ENCODE measurements at places on chromosomes 4 and X.

DNA sequence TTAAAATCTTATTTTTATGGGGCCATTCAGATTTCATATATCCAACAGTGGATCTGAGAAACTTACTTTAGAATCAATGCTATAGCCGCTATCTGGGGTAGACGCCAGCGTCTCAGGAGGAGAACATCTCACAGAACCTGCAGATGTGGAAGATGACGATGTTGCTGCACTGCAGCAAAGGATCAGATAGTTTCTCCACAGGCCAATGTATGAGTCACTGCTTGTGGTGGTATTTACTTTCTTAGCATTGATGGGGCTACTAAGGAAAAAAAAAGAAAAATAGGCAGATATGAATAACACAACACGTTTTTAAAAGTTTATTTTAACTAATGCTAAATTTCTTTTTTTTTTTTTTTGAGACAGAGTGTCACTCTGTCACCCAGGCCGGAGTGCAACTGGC, 85.9 kb downstream of the ZAR1 start:
- no peak for DNase-seq

GRCh38 chr4:123217664-123218063, 178.9 kb upstream of the SPRY1 start:
- DNase-seq = no peak

- DNase-seq = no peak
Observed at GRCh38 chr4:42906891-42907759, 14.6 kb downstream of the GRXCR1 start.

DNA sequence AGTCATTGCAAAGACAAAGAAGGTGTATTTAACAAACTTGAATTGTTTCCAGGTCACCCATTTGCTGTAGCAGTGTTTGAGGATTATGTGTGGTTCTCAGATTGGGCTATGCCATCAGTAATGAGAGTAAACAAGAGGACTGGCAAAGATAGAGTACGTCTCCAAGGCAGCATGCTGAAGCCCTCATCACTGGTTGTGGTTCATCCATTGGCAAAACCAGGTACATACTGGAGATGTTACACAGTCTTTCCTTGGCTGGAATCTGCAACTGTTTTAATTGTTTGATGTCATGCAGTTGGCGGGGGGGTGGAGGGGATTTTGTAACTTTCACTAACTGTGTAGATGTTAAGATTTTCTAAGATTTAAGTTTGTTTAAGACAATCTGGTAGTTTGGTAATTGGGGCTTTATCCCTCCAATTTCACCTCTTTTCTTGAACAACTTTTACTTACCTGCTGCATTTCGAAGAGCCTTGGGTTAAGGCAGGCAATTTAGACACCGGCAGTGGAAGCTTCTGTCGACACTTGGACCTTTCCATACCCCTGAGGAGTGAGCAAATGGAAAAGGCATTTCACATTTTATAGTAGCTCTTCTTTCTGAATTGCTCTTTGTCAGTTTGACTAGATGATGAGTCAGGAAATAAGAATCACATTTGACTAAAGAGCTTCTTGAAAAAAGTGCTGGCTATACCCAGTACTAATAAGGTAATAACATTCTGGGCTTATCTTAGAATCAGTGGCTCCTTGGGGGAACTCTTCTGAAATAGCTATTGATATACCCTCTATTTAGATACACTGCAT, 67.4 kb downstream of the EGF start:
- no peak for DNase-seq

DNA sequence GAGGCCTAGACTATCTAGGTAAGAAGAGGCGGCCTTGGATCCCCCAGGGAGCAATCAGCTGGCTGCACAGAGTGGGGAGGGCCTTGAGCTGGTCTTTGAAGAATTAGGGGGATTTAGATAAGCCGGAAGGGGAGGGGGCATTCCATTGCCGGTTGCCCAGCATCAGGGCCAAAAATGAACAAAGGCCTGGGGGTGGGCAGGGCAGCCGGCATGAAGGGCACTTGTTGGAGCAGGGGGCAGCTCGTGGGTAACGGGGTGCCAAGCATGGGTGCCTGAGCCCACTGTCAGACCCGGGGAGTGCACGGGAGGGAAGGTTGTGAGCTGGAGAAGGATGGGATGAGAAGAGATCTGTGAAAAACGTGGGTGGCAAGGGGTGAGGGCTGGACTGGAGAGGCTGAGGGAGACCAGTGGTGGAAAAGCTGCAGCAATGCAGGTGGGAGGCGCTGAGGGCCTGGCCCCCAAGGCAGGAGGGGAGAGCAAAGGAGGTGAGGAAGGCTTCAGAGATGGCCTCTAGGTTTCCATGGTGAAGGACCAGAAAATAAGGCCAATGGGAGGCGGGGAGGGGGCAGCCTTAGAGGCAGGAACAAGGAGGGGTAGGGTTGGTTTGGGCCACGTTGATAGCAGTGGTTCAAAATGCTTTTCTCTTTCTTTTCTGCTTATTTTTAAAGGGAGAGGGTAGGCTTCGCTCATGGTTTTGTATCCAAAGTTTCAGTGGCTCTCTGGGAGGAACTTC, 8.6 kb downstream of the KLF3 start:
- DNase-seq = no peak

GRCh38 chr4:107757864-107758476, 37.9 kb upstream of the PAPSS1 start:
- DNase-seq = no peak

GRCh38 chr4:5730436-5730835, 19.4 kb downstream of the EVC start:
- DNase-seq = no peak

Data from stimulated activated CD4-positive, alpha-beta T cell treated with anti-CD3 and anti-CD28 coated beads, Interleukin-1b, Interleukin-23, amount 100 ng/mL, for 48 hours (primary cell).